ENCODE measurements at places on chromosomes 5 and 9.

DNA sequence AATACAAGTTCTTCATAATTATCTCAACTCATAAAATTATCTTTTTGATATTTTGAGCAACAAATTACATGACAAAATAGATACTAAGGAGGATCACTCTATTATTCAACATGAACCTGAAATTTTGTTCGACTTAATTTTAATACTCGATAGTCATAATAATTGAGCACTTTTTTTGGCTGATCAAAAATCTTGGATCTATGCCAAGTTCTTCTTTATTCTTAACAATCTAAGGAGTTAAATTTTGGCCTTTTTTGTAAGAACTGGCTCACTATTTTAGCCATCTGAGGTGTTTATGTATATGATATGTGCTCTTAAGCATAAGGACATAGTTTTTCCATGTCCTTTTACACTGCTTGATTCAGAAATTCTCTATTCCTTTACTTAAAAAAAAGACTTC lies 996.1 kb upstream of the COX7C start:
- DNase-seq, result no peak

GRCh38 chr9:129341171-129341986 lies 163.3 kb upstream of the IER5L start:
- DNase-seq, result no peak

GRCh38 chr9:80090317-80090716 lies 518.6 kb downstream of the TLE4 start:
- no peak for DNase-seq

- no peak for DNase-seq
Measured at GRCh38 chr9:77854916-77855311, 176.7 kb downstream of the GNAQ start.

DNA sequence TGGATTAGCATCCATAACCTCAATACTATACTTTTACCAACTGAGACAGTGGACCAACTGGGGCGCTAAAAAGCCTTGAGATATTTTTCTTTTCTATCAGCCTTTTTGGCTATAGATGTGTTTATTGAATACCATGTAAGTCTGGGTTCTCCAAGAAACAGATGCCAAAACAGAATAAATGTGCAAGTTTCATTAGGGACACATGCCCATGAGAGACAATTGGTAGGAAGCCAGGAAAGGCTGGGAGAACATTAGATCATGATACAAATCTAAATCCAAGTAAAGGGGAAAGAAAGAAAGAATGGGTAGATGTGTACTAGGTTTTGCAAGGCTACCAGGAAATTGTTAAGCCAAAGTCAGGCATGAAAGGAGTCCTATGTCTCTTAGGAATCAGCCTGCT lies 152.5 kb downstream of the KCTD16 start:
- DNase-seq, result no peak

DNA sequence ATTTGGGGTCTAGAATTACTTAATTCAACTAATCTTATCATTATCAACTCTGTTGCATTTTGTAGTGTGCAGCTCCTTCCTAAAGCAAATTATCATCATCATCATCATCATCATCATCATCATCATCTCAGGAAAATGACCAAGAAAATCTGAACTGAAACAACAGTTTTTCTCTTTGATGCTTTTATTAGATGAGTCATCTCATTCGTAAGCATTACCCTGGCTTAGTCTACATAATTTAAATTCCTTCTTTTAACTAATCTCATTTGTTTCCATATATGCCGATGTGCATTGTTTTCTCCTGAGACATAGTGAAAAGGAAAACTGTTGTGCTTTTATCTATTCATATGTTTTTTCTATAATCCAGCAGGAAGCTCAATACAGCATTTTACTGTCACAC lies 173.0 kb upstream of the PDE4D start:
- peak; percentile 1 for DNase-seq
